NK-92 treated with Interleukin-12 subunit alpha and Interleukin-12 subunit beta, amount 100 ng/mL, for 24 hours (cell line): ENCODE measurements at places on chromosomes 4 and X.

- DNase-seq, result no peak
Measured at GRCh38 chrX:3232262-3232923, 114.1 kb downstream of the MXRA5 start.

- no peak for DNase-seq
Measured at GRCh38 chr4:85496126-85496849, 21.3 kb downstream of the ARHGAP24 start.

DNA sequence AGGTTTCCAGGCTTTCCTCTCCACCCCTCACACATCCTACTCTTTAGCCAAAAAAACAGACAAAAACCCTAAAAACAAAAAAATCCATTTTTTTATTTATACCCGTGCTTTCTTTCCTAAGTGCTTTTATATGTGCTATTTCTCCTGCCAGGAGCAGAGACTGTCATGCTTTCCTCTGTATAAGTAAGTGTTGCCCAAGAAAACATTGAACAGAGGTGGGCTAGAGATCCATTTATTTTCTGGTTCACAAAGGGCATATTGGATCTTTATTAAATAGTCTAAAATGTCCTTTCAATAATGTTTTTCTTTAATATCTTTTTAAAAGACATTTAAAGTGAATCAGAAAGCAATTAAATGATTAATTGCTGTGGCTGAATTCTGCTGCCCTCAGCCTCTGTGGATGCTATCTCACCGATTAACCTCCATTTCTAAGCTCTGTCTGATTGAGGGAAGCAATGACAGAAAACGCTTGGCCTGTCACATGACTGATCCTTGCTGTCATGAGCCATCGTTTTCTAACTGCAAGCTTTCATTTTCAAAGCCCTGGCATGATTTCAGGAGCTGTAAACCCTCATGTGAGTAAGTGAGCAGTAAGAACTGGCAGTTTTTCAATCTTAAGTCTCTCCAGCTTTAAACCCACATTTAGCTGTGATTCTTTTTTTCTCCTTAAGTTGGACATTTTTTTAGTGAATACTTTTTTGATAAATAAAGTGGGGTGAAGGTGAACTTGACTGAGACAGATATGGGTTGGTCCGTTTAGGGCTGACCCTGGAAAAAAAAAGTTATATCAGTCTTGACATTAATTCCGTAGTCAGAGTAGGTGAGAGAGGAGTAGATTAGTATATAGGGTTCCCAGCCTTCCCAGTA is 180.7 kb upstream of the PGRMC2 start:
- DNase-seq, result no peak

DNA sequence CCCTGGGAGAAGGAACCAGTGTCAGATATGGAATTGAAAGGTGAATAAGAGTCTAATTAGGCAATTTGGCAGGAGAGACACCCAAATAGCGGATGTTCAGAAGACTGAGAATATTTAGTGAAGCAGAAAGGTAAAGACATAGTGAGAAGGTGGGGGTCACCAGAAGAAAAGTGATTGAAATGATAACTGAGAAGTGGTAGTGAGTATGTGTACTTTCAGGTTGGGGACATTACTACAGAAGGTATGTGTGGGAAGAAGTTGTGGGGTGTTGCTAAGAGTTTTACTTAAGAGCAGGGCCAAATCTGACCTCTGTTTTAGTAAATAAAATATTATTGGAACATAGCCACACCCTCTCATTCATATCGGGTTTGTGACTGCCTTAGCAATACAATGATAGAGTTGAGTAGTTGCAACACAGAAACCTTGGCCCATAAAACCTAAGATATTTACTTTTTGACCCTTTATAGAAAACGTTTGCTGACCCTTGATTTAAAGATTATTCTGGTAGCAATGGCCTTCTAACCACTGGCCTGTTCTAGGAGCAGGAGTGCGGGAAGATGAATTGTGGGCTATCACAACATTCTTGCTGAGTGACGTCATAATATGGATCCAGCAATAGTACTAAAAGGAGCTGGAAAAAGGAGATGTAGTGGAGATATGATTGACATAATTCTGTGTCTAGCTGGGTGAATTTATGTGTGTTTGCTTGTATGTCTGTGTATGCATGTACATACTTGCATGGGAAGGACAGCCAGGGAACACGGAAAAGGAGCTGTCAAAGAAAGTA is 115.3 kb downstream of the HS3ST1 start:
- no peak for DNase-seq

GRCh38 chr4:178463747-178464146 is 1021.5 kb upstream of the AGA start:
- DNase-seq, result no peak
